ENCODE measurements at places on chromosomes 12 and 14. TPM values are rescaled to one million over a fixed set of nuclear protein-coding genes. Genes with fewer than 3 reads are reported as not detected.

KRT78 gene
- total RNA-seq = not detected

SRRM4 gene
- total RNA-seq = 0.21 TPM

TPH2 gene
- not detected for total RNA-seq

DNA sequence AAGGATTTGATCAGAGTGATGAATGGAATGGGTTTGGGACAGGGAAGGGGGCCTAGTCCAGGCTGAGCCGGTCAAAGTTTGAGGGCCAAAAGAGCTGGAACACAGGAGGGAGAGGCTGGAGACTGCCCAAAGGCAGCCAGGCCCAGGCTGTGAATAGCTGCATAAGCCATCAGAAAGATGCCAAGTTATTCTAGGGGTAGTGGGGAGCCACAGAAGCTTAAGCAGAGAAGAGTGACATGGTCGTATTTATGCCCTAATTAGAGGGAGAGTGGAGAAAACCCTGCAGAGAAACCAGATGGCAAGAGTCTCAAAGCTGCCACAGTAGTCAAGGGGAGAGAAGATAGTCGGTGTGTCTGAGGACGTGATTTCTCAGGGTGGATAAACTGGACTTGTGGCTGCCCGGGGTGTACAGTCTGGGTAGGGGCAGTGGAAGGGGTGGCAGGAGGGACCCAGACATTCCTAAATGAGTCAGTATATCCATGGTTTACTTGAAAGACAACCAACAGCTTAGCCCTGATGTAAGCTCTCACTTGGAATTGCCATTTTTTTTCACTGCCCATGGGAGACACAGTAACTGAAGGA, 99.2 kb downstream of the PRICKLE1 start:
- DNase-seq = no peak

GRCh38 chr14:95318399-95319311, 1.1 kb downstream of the CLMN start:
- no peak for DNase-seq

GRCh38 chr14:91373591-91374254, 43.9 kb downstream of the CCDC88C start:
- no peak for DNase-seq

- DNase-seq = no peak
Measured at GRCh38 chr12:61009192-61009591, 1251.0 kb upstream of the USP15 start.

All from heart left ventricle (tissue), 16 donors.